ENCODE measurements at places on chromosomes 11 and 22.

GRCh38 chr11:117872420-117872961 is 4.0 kb downstream of the FXYD6 start:
- no peak for DNase-seq

DNA sequence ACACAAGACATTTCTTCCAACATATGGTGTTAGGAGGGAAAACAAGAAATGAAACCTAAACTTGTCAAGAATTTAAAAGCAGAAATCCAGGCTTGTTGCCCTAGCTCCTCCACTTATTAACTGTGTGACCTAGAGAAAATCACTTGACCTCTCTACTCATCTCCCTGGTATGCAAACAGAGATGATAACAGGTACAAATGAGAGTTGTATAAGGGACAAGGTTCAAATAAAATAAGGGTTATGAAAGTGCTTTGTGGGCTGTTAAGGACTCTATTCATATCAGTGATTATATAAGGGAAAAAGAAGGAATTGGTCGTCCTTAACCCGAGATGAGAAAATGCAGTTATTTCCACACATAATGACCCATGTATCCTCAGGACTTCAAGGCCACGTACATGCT is 372.7 kb upstream of the TENM4 start:
- no peak for DNase-seq

GRCh38 chr11:19183646-19184045 is 18.1 kb downstream of the CSRP3 start:
- no peak for DNase-seq

- DNase-seq: no peak
Observed at GRCh38 chr11:95241681-95242081, 10.7 kb upstream of the SESN3 start.

DNA sequence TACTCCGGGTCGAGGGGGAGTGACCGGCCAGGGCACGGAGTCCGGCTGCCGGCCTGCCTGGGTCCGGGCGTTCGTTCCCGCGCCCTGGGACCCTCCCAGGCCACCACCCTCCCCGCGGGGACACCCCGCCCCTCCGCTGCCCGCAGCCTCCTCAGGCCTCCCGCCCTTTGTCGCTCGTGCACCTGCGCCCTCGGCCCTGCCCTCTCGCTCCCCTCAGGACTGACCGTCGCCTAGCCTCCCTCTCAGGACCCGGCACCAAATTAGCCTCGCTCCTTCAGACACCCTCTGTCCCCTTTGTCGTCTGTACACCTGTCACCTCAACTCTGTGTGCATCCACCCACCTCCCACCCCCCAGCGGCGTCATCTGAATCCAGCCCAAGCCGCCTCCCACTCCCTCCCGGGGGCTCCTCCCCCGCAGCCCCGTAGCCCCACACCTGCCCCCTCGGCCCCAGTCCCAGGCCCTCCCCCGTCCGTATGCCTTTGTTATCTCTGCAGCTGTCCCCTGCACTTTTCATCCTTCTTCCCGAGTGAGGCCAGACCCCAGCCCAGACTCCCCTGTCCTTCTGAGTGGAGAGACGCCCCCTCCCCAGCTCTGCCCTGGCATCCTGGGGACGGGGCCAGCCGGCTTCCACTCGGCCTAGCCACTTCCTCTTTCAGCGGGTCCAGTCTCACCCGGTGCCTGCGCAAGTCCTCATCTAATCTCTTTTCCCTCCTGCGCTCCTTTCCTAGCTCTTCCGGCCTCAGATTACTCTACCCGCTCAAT is 643 bp downstream of the TIGD3 start:
- peak; percentile 51 for DNase-seq

- no peak for DNase-seq
Observed at GRCh38 chr11:40186437-40187263, 1272.8 kb downstream of the LRRC4C start.

DNA sequence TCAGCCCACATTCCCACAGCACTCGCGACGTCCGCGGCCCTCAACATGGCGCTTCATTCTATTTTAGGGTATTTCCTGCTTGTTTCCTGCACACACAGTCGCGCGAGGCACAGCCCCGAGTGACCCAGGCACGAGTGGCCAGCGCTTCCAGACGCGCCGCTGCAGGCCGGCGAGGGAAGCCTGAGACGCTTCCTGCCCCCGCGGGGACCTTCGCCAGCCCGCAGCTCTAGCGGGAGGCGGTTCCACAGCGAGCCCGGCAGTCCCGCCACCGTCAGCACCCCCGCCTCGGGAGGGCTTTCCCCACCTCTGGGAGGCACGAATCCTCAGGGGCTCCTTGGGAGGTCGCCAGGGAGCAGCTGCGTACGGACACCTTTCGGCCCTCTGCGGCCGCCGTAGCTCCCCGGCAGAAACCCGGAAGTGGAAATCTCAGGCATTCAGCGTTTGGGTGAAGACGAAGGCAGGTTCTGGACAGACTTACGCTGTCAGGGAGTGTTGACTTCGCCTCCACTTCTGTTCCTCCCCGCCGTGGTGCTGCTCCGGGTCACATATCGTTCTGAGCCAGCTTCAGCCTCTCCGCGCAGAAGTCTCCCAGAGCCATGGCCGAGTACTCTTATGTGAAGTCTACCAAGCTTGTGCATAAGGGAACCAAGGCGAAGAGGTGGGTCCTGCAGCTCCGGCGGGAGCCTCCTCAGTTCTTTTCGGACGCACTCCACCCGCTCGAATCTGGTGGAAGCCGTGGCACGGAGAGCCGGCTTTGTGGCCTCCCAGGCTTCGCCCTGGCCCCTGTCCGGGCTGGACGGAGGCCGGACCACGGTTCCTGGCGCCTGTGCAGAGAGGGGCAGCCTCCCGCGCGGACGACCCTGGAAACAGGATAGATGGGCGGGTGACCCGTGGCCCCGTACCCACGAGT is 2925.9 kb upstream of the OR11H1 start:
- DNase-seq: no peak

DNA sequence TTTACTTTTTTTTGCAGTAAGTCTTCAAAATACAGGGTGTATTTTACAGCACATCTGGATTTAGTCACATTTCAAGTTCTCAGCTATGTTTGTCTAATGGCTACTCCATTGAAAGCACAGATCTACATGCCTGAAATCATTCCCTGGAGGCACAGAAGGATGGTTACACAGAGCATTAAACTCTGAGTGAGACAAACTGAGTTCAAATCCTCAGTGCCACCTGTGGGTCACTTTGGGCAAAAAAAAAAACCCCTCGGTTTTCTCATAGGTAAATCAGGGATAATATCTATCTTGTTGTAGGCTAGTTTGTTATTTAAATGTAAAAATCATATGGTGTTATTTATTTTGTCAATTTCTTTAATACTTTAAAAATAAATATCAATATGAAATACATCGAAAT is 7.7 kb downstream of the ANKRD49 start:
- no peak for DNase-seq

- DNase-seq: no peak
Observed at GRCh38 chr11:119843877-119844276, 114.9 kb upstream of the NECTIN1 start.

GRCh38 chr11:2531277-2531986 is 86.6 kb downstream of the KCNQ1 start:
- peak; percentile 51 for DNase-seq

- DNase-seq: no peak
Observed at GRCh38 chr11:111494040-111494439, 18.1 kb downstream of the BTG4 start.

DNA sequence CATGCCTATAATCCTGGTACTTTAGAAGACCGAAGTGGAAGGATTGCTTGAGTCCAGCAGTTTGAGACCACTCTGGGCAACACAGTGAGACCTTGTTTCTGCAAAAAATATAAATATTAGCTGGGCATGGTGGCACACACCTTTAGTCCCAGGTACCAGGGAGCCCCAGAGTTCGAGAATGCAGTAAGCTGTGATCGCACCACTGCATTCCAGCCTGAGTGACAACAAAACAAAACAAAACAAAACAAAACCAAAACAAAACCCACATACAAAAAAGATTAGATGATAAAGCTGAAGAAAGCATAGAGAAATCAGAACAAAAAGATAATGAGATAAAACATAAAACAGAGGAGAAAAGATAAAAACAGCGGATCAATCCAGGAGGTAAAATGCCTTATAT is 62.1 kb downstream of the TCF20 start:
- no peak for DNase-seq

DNA sequence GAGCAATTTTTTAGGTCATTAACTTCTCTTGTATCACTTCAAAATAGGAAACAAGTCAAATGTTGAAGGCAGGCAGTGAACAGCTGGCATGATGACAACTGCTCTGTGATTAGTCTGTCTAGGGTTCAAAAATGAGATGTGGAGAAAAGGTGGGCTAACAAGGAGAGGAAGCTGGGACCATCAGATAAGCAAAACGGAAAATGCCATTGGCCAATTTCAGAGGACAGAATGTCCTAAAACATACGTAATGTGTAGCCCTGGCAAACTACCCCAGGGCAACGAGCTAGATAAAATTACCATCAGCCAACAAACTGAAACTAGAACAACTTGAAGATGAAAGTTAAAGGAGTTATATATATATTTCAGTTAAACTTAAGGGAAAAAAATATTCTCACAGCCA is 93.2 kb downstream of the RELT start:
- DNase-seq: no peak

DNA sequence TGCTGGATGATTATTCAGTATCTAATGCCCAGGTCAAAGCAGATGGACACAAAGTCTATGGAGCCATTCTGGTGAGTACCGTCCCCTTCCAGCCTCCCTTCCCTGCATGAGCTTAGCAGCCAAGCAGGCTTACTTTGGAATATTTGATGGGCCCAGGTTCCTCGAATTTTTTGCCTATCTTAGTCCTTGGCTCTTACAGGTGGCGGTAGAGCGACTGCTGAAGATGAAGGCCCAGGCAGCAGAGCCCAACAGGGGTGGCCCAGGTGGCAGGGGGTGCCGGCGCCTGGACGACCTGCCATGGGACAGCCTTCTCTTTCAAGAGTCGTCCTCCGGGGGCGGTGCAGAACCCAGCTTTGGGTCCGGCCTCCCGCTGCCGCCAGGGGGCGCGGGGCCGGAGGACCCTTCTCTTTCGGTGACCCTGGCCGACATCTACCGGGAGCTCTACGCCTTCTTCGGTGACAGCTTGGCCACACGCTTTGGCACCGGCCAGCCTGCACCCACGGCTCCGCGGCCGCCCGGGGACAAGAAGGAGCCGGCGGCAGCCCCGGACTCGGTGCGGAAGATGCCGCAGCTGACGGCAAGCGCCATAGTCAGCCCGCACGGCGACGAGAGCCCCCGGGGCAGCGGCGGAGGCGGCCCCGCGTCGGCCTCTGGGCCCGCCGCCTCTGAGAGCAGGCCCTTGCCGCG is 741 bp upstream of the TMEM179B start:
- peak; percentile 80 for DNase-seq

GRCh38 chr11:62458212-62459002 is 39.6 kb downstream of the SCGB1A1 start:
- DNase-seq: no peak

GRCh38 chr11:112728288-112728687 is 232.9 kb upstream of the NCAM1 start:
- DNase-seq: no peak

Measured in effector memory CD4-positive, alpha-beta T cell (primary cell).